ENCODE measurements at places on chromosomes 12 and 14. TPM values are rescaled to one million over a fixed set of nuclear protein-coding genes. Genes with fewer than 3 reads are reported as not detected.

DNA sequence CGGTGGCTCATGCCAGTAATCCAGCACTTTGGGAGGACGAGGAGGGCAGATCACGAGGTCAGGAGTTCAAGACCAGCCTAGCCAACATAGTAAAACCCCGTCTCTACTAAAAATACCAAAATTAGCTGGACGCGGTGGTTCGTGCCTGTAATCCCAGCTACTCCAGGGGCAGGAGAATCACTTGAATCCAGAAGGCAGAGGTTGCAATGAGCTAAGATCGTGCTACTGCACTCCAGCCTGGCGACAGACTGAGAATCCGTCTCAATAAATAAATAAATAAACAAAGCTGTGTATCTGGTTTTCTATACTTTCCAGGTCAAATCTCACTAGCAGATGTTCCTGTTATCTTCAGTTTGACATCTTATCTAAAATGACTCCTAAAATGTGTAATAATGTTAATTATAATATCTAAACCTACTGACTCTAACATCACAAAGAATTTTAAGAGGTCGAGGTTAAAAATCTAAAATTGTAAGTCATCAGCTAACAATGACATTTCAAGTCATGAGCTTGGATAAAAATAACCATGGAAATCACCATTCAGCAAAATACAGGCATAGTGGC is 2.4 kb upstream of the SRP54 start:
- no peak overlapping the region for H3K27ac ChIP-seq
- DNase-seq: no peak
- peaks cover 7% of the 10 kb centered on the region for H3K4me1 ChIP-seq
- H3K4me3 ChIP-seq: peak overlapping the region; percentile 32
- no peaks in the 10 kb centered on the region for H3K27me3 ChIP-seq

DNA sequence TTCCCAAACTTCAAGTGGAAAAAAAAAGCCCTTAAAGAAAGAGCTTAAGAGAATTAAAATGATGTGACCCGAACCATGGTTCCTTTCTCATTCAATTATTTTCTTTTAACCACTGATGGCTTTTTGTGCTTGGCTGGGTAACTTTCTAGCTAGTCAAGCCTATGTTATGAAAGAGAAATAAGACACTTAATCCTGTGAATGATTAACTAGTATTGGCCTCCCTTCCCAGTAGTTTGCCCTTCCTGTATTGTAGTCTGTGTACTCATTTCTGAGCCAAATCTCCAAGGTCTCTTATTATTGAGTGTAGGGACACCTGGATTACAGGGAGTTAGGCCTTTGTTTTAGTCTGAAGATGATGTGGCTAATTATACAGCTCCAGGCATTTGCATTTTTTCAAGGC is 353.0 kb downstream of the RAD51B start:
- no peak overlapping the region for H3K4me3 ChIP-seq
- H3K36me3 ChIP-seq: peaks cover 4% of the 10 kb centered on the region
- peaks cover 3% of the 10 kb centered on the region for H3K27me3 ChIP-seq
- no peak overlapping the region for H3K27ac ChIP-seq

GRCh38 chr14:76784266-76784874 is 23.1 kb downstream of the VASH1 start:
- H3K27ac ChIP-seq: no peak overlapping the region
- H3K4me1 ChIP-seq: peaks cover 19% of the 10 kb centered on the region
- H3K27me3 ChIP-seq: no peaks in the 10 kb centered on the region
- no peaks in the 10 kb centered on the region for H3K36me3 ChIP-seq
- no peak for DNase-seq
- H3K4me3 ChIP-seq: no peak overlapping the region

DNA sequence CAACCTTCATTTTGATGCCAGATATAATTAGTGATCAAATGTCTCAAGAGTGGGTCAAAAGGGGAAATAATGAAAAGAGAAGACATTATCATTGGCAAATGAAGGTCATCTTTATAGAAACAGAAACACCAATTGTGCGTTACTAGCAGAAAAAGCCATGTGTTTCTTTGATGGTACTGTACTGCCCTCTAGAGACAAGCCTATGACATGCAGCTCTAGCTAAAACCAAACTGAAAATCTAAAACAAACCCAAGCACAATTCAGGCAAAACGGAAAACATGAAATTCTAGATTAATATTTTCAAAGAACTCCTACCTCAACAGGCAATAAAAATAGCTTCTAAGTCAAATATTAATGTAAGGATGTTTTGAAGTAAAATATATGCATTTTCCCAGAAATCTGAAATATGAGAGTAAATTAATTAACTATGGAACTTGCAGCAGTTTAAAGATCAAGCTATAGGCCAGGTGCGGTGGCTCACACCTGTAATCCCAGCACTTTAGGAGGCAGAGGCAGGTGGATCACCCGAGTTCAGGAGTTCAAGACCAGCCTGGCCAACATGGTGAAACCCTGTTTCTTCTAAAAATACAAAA is 115.4 kb downstream of the KLHL28 start:
- no peaks in the 10 kb centered on the region for H3K4me1 ChIP-seq
- H3K27me3 ChIP-seq: peaks cover 7% of the 10 kb centered on the region
- DNase-seq: no peak
- H3K27ac ChIP-seq: no peak overlapping the region

- H3K4me3 ChIP-seq: peak overlapping the region; percentile 71
- H3K27me3 ChIP-seq: no peaks in the 10 kb centered on the region
- peak overlapping the region; percentile 82 for H3K27ac ChIP-seq
- peak; percentile 52 for DNase-seq
Measured at GRCh38 chr14:105397350-105397931, 897 bp upstream of the TEX22 start.

DNA sequence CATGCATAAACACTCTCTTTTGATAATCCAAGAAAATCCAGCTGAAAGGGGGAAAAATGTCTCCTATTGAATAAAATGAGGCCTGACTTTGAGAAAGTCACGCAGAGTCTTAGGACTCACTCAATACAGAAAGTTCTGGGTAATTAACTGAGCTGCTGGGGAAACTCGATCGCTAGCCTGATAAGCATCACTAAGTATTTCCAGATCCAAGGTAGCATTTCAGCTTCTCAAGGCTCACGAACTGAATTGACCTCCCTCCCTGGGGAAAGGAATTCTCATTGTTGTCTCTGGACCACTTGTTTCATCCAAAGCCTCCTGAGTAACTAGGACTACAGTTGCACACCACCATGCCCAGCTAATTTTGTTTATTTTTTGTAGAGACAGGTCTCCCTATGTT is 13.8 kb upstream of the ANAPC5 start:
- no peak overlapping the region for H3K27ac ChIP-seq
- H3K36me3 ChIP-seq: no peaks in the 10 kb centered on the region
- peaks cover 18% of the 10 kb centered on the region for H3K27me3 ChIP-seq
- H3K4me1 ChIP-seq: no peaks in the 10 kb centered on the region

- H3K4me1 ChIP-seq: no peaks in the 10 kb centered on the region
- no peak overlapping the region for H3K27ac ChIP-seq
- peaks cover 4% of the 10 kb centered on the region for H3K27me3 ChIP-seq
- no peak overlapping the region for H3K4me3 ChIP-seq
- H3K36me3 ChIP-seq: no peaks in the 10 kb centered on the region
Measured at GRCh38 chr14:64303471-64303917, 9.3 kb upstream of the ESR2 start.

- DNase-seq: no peak
- no peaks in the 10 kb centered on the region for H3K27me3 ChIP-seq
- H3K4me1 ChIP-seq: no peaks in the 10 kb centered on the region
Measured at GRCh38 chr12:90481748-90482147, 473.2 kb downstream of the CCER1 start.

DNA sequence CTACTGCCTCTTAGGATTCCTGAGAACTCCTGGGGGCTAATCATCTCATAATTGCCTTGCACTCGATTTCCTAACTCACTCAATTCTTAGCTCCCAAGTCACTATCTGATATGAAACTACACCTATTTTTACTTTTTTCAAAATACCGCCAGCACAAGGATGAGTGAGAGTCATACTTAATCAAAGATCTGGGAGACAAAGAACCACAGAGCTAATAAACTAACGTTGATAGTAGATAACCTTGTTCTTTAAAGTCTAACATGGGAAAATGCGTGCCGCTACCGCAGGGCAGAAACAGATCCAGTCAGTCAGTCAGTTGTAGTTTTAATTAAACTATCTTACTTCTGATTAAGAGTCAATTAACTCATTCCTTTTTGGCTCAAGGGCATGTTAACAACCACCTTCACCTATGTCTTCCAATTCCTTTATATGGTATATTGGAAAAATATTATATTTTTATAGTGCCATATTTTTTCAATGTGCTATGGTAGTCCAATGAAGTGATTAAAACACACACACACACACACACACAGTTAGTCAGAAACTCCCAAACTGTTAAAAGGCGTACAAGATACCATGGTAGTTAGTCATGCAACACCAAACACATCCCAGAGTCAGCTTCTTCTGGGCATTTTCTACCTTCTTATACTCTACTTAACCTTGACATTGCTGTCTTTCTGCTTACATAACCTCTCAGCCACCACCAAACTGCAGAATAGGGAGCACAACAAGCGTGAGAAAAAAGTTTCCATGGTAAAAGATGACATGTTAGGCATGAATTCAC is 114.0 kb downstream of the KLHL28 start:
- peaks cover 29% of the 10 kb centered on the region for H3K27me3 ChIP-seq
- H3K4me3 ChIP-seq: no peak overlapping the region
- no peak overlapping the region for H3K27ac ChIP-seq
- H3K4me1 ChIP-seq: no peaks in the 10 kb centered on the region

- no peak for DNase-seq
- no peak overlapping the region for H3K27ac ChIP-seq
- no peaks in the 10 kb centered on the region for H3K4me1 ChIP-seq
- no peak overlapping the region for H3K4me3 ChIP-seq
- H3K36me3 ChIP-seq: peaks cover 5% of the 10 kb centered on the region
Measured at GRCh38 chr12:88918161-88918560, 337.9 kb upstream of the KITLG start.

GRCh38 chr12:2414810-2415567 is 362.2 kb downstream of the CACNA1C start:
- no peak overlapping the region for H3K4me3 ChIP-seq
- H3K27ac ChIP-seq: no peak overlapping the region
- peaks cover 4% of the 10 kb centered on the region for H3K27me3 ChIP-seq
- no peak for DNase-seq

DNA sequence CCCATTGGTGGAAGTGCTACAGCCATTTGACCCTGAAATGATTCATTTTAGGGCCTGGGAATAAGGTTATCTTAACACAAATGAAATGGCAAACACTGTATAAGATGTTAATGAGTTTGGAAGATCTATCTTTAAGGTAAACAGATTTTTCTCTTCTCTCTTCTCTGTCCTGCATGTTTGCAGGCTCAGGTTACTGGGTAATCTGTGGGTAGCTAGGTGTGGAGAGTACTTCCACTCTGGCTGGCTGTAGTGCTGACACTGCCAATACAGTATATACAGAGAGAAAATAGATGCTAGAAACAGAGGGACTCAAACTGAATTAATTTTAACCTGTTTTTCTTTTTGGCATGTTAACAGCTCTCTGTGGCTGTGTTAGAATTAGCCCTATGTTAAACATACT is 84.6 kb downstream of the SLC38A6 start:
- peaks cover 9% of the 10 kb centered on the region for H3K36me3 ChIP-seq
- H3K4me3 ChIP-seq: no peak overlapping the region
- DNase-seq: no peak
- H3K27ac ChIP-seq: no peak overlapping the region
- H3K27me3 ChIP-seq: no peaks in the 10 kb centered on the region

UNC79 gene
- 0.06 TPM for total RNA-seq

FGD4 gene
- 0.31 TPM for total RNA-seq

HCAR1 gene
- total RNA-seq: not detected

ACSS3 gene
- not detected for total RNA-seq

KCNK13 gene
- total RNA-seq: 0.61 TPM

ZNF839 gene
- 10.5 TPM for total RNA-seq
